ENCODE measurements at places on chromosomes 5 and 9.

DNA sequence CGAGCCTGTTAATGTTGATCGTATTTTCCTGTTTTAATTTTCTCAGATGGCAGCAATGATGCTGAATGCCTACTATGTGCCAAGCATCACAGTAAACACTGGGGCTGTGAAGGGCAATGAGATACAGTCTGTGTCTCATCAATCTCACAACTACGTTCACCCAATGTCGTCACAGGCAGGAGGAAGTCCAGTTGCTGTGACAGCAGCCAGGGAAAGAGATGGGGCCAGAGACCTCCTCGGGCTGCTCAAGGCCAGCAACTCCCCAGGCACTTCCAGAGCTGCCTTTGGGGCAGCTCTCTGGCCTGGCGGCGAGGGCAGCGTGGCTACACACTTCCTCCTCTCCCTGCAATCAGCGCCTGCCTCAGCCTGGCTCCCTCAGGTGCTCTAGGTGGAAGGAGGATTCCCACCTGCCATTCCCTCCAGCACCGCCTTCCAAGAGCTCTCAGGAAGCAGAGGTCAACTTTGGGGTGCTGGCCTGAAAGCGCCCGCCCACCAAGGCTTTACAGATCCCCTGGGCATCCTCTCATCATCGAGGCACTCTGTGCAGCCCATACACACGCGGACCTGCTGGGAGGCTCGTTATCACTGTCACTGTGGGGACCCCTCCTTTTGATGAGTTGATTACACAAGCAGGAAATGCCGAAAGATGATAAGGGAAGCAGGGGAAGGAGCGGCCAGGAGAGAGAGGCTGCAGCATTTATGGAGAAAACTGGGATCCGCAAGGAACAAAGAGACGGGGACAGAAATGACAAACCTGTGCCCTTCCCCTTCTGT is 159.2 kb downstream of the ZDHHC21 start:
- DNase-seq = no peak

DNA sequence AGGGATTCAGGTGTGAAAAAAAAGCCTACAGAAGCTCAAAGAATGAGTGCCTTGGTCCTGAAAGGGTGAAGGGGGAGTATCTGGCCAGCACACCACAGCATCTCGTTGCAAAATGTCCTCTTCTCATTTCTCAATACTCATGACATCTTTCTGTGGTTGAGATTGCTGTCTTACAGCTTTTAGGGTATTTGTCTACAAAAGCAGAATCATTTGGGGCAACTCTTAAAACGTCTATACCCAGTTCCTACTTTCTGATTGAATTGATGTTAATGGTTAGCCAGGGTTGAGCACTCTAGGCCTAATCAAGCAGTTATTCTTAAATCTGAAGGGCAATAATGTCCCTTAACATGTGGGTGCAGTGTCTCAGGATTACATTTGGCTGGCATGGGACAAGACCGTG is 21.2 kb upstream of the PCSK5 start:
- no peak for DNase-seq

DNA sequence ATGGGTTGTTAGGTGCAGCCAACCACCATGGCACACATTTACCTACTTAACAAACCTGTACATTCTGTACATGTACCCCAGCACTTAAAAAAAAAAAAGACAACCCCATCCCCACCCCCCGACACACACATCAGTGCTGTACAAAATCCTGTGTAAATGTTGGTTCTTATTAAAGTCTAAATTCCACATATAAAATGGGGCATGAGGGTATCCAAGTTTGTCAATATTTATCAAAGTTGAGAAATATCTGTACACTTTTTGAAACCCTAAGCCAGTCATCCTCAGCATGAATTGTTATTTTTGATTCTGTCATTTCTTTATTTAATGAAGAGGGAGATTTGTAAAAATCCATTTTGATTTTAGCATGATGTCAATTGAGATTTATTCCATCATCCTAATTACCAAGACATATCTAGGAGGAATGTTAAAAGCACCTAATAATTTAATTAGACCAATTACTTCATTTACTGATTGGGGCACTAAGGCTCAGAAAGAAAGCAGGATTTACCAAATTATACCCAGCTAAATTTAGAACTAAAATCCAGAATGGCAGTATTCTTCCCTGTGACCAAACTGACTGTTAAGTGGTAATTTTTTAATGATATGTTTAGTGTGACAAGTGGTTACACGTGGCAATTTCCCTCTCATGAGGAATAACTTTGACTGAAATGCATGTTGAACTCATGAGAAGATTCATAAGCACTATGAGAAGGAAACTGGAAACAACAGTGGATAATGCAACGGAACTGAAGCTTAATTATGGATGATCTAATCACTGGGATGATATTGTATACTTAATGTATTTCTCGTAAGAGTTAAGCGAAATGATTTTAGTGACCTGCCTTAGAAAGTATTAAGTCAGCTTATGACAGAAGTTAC is 195.9 kb downstream of the SGCD start:
- no peak for DNase-seq

- DNase-seq = no peak
Observed at GRCh38 chr9:126836216-126836615, 24.2 kb upstream of the ZBTB34 start.

DNA sequence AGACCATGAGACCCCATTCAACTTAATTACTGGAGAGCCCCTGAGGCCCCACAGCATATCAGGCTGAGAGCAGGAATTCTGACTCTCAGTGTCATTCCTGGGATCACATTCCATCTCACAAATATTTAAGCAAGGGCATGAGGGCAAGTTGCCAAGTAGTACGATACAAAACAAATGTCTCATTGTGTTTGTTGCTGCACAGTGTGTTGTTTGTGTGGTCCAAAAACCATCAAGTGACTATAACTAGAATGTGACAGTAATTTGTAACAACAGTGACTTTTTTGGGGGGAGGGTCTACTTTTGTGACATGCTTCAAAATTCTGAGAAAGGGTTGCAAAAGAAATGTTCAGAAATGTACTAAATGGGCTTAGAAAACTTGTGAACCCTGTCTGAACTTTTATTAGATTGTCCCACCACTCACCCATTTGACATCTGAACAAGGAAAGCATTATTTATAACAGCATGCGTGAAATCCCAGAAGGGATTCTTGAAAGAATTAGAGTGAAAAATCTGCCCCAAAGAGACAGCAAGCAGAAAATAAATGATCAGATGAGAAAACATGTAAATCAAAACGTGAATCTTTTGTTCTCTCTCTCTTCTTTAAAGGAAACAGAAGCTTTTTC is 347.0 kb downstream of the NTRK2 start:
- no peak for DNase-seq

DNA sequence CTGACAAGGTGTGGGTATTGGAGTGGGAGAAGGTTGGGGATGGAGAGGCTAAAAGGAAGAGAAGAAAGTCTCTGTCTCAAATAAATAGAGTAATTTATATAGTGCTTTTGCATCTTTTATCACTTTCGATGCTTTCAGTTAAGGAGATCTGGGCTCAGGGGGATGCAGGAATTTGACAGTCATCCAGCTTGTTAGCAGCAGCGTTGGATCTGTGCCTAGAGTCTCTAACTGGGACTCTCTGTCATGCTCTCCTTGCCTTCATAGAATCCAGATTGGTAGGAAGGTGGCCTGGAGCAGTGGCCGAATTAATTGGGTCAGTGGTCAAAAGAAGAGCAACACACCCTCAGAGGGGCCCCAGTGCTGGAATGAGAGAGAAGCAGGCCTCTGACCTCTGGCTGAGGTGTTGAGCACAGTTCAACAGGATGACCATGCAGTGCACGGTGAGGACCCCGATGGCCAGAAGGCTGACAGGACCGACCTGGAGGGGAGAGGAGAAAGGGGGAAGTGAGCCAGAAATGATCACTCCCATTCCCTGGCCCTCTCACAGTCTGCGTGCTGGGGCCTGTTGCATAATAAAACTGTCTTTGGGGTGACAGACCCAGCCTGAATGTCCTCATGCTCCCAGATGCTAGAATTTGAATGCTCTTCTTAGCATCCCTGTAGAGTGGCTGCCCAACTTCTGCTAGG is 7.6 kb downstream of the SLC36A3 start:
- DNase-seq = no peak

GRCh38 chr5:64505769-64506566 is at the start of gene RGS7BP:
RGS7BP (plus strand) TSS chr5:64506015; CDS start chr5:64506625, 610 bp downstream.
- no peak for DNase-seq

- DNase-seq = no peak
Observed at GRCh38 chr9:135605238-135605781, 34.0 kb downstream of the GLT6D1 start.

GRCh38 chr5:19047277-19047676 is 940.7 kb downstream of the CDH18 start:
- no peak for DNase-seq

DNA sequence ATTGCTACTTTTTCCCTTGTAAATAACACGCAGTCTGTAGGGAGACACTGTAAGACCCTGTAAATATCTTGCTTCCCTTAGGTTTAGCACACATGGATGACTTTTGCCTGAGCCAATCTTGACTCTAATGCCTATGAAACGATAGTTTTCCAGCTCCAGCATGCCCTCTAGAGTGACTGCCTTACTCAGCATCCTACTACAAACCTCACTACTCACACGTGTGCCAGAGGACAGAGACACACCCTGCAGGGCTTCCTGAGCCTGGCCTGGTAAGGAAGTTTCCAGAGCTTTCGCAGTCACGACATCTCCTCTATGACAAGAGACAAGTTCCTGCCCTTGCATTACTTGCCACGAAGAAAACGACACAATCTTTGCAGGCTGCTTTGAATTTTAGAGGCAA is 138.1 kb downstream of the ATPSCKMT start:
- no peak for DNase-seq

DNA sequence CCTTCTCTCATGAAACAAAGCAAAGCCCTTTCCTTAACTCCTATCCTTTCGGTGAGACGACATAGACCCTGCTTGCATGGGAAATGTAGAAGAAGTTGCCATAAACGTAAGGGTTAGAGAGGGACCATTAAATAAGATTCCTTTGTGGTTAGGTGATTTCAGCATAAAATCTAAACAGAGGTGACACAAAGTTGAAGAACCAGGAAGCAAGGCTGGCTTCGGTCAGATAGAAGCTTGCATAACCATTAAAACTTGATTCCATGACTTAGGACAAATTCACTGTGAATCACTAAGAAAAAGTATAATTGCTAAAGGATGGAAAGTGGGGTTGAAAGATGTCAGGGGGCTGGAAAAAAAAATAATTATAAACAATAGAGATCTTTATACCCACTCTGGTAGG is 30.9 kb upstream of the ABLIM3 start:
- no peak for DNase-seq

DNA sequence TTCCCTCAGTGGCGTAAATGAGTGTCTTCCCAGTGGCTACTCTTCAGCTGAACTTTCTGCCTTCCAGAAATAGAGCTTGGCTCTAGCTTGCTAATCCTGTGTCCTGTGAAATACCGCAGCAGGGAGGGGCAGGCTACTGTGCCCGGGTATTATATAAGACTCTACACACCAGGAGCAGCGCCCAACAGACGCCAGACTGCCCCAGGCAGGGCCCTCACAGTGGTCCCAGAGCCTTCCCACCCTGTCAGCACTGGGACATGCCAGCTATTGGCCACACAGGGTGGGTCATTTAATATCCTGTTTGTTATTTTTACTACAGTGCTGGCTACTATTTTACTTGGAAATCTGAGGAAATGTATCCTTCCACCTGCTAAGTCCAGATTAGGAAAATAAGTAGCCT is 121.0 kb downstream of the FEM1C start:
- no peak for DNase-seq

DNA sequence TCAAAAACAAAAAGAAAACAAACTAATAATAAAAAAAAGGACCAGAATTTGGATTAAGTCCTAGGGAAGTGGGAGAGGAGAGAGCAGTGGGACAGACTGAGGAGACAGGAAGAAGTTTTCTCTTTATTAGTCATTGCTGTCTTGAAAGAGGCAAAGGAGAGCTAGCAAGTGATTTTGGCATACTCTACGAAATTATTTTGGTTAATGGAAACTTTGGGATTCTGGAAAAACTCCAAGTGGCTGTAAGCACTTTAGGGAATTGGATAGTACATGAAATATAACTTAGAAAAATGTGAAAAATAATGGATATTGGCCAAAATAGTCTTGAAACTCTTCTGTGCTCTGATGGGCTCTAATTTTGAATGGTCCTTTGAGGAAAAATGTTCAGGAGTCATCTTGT is 1641.8 kb upstream of the WWC1 start:
- DNase-seq = no peak

GRCh38 chr9:97475059-97475458 is 26.4 kb upstream of the TMOD1 start:
- DNase-seq = no peak

- DNase-seq = no peak
Observed at GRCh38 chr5:14464096-14464495, 117.5 kb upstream of the OTULINL start.

GRCh38 chr5:19782566-19782965 is 205.4 kb downstream of the CDH18 start:
- DNase-seq = no peak

GRCh38 chr9:81861644-81862043 is 66.6 kb upstream of the SPATA31D4 start:
- DNase-seq = no peak

DNA sequence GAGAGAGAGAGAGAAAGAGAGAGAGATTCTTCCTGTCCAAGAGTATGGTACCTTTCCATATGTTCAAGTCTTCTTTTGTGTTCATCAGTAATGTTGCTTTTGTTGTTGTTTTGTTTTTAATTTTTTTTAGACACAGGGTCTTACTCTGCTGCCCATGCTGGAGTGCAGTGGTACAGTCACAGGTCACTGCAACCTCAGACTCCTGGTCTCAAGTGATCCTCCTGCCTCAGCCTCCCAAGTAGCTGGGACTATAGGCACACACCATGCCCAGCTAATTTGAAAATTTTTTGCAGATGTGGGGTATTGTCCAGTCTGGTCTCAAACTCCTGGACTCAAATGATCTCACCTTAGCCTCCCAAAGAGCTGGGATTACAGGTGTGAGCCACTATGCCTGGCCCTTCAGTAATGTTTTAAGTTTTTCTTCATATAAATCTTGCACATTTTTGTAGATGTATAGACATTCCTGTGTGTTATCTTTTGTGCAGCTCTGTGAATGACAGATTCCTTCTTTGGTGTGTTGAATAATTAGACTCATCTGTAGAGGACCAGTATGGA is 36.3 kb downstream of the ZNF483 start:
- DNase-seq = no peak

DNA sequence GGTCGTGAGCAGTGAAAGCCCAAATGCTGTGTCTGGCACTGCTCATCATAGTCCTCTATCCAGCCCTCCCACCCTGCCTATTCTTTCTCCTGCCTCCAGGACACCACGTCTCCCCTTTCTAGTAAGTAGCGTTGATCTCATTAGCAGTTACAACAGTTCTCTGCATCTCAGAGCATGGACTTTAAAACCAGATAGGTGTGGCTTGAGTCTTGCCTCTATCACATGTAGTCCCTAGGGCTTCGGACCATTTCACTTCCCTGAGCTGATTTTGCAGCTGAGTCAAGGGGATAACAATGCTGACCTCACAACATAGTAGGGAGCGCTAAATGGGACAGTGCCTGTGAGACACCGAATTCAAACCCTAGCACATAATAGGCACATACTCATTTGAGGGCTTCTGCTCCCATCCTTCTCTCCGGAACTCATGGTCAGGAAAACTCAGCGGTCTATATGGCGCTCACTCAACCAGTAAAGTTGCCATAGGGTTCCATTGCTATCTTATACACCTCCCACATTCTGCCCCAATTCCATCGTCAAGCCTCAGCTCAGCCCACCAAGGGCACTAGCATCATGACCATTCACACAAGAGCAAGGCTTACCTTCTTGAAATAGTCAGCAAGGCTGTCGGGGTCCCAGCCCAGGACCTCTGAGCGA is 515 bp downstream of the LCP2 start:
- DNase-seq = no peak
